ENCODE measurements at places on chromosomes 4 and X.

DNA sequence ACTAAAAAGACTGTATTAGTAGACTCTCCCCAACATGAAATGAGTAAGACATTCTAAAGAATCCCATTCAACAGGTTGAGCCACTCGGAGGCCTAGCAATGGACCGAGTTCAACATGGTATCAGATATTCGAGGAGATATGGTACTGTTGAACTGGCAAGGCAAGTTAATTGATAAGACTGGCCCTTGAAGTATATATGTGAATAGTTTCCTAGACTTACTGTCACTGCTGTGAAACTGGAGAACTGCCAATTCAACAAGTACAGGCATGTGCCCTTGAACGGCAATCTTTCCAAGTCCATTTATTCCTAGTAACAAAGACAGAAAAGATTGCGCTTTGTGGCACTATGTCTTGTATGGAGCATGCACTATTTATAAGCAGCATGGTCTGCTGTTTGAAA, 24.4 kb downstream of the FAT1 start:
- no peak for DNase-seq

GRCh38 chrX:13955095-13955647, 74.5 kb downstream of the GEMIN8 start:
- DNase-seq, result no peak

- no peak for DNase-seq
Observed at GRCh38 chrX:24424948-24425347, 40.1 kb upstream of the PDK3 start.

- no peak for DNase-seq
Observed at GRCh38 chr4:122146652-122147051, 5.5 kb upstream of the BLTP1 start.

DNA sequence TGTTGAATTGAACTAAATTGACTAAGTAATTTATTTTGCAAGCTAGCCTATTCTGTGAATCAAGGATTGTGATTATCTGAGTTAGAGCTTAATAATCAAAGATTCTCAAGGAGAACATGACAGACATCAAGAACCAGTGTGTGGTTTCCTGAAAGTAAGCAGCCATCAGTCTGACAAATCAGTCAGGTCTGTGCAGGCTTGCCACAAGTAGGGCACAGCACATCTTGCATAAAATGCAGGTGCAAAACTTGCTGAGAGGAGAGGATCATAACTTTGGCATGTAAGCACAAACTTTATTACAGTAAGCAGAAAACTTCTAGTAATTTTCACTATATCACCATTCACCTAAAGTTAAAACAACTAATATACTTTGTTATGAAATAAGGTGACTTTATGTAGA, 22.5 kb downstream of the FAM241A start:
- no peak for DNase-seq

DNA sequence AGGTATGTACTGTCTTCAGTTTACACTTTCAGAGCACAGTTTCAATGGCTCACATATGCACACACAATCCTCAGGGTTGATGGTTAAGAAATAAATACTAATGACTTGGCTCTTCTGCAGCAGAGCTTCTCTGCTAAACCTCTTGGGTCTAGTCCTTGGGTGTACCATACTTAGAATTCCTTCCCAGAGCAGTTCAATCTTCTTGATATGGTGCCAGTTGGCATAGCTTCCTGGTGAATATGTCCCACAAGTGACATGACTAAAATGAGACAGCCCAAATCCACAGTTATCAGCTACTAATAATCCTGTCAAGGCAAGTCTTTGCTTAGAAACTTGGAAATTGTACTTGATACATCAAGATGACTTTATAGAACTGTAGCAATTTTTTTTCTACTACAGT, 654.4 kb downstream of the IQCM start:
- DNase-seq, result no peak

- no peak for DNase-seq
Observed at GRCh38 chrX:78327370-78328086, at the start of gene CYSLTR1. Gene CYSLTR1, minus strand, starts transcription at chrX:78327611. Its CDS starts 53,865 bp downstream, at chrX:78273746.

DNA sequence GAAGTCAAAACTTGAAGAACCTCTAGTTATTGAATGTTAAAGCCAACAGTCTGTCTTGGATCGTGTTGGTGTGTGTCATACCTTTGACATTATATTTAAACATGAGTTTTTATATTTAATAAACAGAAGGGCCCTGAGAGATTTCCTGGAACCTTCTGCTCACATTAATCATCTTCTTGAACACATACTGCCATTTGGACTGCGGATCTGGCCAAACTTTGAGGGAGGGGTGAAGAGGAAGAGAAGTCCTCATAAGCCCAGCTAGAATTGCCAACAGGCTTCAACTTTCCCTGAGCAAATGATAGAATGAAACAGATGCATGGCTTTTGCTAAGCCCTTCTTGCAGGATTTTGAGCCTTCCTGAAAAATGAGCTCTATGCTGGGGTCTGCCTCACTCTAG, 27.4 kb downstream of the CCKAR start:
- no peak for DNase-seq

GRCh38 chr4:128907981-128908380, 98.5 kb downstream of the JADE1 start:
- DNase-seq, result no peak

DNA sequence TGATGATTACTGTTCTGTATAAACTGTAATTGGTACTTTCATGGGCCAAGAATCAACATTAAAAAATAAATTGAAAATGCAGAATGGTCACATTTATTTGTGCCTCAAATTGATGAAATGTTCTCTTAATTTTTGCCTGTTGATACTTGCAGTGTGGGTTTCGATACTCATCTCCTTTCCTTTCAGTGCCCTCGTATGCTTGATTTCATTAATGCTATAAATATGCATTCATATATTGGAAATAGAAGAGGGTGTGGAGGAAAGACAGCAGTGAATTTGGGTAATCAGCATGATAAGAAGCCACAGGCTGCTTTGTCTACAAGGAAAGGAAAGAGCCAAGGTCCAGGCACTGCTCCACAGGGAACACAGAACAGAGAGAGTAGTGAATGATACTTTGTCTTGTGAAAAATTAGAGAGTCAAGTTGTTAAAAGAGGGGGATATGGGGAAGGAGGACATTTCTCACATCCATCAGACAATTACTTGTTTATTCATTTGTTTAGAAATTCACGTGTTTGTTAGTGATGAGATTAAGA, 1.0 kb upstream of the DDX60 start:
- DNase-seq, result no peak

- no peak for DNase-seq
Observed at GRCh38 chr4:44118971-44119680, 329.5 kb downstream of the KCTD8 start.

GRCh38 chrX:46255046-46255445, 290.2 kb downstream of the ZNF674 start:
- DNase-seq, result no peak

- DNase-seq, result no peak
Observed at GRCh38 chr4:80610845-80611677, 275.5 kb downstream of the CFAP299 start.

GRCh38 chr4:124640022-124640730, 72.4 kb downstream of the ANKRD50 start:
- DNase-seq, result no peak

GRCh38 chrX:12327836-12328235, 189.6 kb downstream of the FRMPD4 start:
- no peak for DNase-seq

GRCh38 chr4:80295826-80296225, 29.4 kb downstream of the FGF5 start:
- DNase-seq, result no peak

DNA sequence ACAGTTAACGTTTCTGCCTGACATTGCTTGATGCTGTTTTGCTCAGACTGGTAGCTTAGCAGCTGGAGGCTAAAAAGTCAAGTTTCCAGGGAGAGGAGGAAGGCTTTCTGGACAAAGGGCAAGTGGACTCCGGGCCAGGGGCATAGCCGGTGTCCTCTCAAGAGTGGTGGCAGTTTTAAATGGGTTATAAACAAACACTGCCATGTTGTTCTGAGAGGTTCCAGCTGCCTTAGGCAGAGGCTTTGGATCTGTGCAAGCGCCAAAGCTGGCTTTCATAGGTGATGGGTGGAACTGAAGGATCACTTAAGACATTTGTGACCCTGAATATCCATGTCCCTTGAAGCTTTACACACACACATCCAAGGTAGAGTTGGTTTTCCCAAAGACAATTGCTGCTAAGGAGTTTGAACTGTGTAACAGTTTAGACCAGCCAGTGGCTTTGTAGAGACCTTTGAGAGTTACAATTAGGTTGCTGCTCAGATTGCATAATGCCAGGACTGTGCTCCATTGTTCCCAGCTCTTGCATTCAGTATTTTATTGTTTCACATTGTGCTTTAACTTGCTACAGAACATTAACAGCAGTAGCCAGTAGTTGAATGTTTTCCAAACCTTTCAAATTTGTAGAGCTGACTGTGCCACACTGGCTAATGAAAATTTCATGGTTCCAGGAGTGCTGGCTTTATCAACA, 54.1 kb upstream of the AP1S2 start:
- DNase-seq, result no peak
